ENCODE measurements at places on chromosomes 11 and 22.

DNA sequence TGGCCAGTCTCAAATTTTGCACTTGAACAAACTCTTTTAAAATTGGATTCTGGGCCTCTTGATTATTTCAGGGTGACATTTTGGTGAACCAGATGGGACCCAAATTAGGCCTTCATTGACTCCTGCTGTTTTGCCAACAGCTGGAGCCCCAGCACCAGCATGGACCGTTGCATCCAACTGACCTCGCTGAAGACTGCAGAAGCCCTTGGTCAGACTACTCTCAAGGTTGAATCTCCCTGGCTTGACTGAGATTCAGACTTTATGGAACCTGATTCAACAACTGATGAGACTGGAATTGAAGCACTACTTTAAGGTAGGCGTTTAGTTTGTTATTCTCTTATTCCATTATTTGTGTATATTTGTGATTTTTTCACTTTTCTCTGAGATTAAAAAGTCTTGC lies 41.7 kb downstream of the NARS2 start:
- DNase-seq: no peak

GRCh38 chr11:104254347-104254746 lies 90.4 kb upstream of the PDGFD start:
- DNase-seq: no peak

DNA sequence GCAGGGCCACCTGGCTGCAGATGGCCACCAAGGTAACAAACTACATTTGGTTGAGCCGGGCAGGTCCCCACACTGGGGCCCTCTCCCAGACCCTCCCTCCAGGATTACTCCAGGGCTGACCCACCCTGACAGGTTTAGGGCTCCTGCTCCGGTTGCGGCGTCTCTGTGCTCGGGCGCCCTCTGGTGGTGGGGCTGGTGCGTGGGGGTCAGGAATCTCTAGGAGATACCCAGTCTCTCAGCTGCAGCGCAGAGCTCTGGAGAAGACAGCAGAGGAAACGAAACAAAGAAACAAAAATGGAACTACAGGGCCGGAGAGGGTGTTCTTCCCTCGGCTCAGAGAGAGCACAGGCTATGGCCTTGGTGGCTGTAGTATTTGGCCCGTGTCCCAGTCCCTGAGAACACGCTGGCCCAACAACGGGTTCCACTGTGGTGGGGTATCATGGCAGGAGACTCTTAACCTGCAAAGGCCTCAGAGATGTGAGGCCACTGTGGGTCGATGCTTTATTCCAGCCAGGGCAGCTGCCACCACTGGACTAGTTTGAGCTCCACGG lies 2.4 kb downstream of the C11orf96 start:
- DNase-seq: peak; percentile 43

- DNase-seq: no peak
Measured at GRCh38 chr11:88535916-88536547, 198.5 kb upstream of the CTSC start.

- no peak for DNase-seq
Measured at GRCh38 chr11:111173221-111173620, 72.3 kb upstream of the POU2AF2 start.

- no peak for DNase-seq
Measured at GRCh38 chr22:35726398-35726797, 8.7 kb downstream of the APOL5 start.

- DNase-seq: no peak
Measured at GRCh38 chr22:44460287-44460686, 37.7 kb downstream of the RTL6 start.

- DNase-seq: no peak
Measured at GRCh38 chr11:34351687-34352469, 5.9 kb downstream of the ABTB2 start.

- DNase-seq: peak; percentile 38
Measured at GRCh38 chr11:20360650-20361049, 2.9 kb upstream of the HTATIP2 start.

DNA sequence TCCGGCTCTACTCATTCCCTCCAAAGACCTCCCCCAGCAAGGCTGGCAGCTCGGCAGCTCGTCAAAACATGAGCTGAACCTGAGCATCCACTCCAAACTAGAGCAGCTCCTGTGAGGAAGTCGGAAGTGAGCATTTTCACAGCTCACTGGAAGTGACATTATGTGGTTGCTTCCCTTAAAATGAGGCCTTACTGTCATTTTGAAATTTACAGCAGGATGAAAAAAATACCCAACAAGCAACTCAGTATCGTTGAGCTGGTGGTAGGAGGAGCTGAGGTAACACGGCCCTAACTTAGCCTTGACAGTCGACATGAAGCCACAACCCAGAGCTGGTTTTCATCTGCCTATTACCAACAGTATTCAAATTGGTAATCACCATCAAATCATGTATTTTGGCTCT lies 38.0 kb upstream of the ARFGAP3 start:
- no peak for DNase-seq

Measured in stimulated activated CD4-positive, alpha-beta T cell treated with anti-CD3 and anti-CD28 coated beads, Interleukin-4, amount 100 ng/mL, for 4 hours (primary cell).